ENCODE measurements at places on chromosomes 6 and 20. TPM values are rescaled to one million over a fixed set of nuclear protein-coding genes. Genes with fewer than 3 reads are reported as not detected.

ASIP gene
- not detected for total RNA-seq

LCA5 gene
- 1.0 TPM for total RNA-seq

FUT9 gene
- not detected for total RNA-seq

RBBP8NL gene
- not detected for total RNA-seq

MATN4 gene
- not detected for total RNA-seq

SUMO4 gene
- total RNA-seq: not detected

NRSN2 gene
- total RNA-seq: 55.9 TPM

OR2H1 gene
- not detected for total RNA-seq

EMILIN3 gene
- total RNA-seq: 0.54 TPM

RFX6 gene
- total RNA-seq: not detected

KIAA1755 gene
- total RNA-seq: 0.12 TPM

TRIM10 gene
- not detected for total RNA-seq

RAET1G gene
- total RNA-seq: 10.6 TPM

RHAG gene
- 0.07 TPM for total RNA-seq

GRM1 gene
- 0.04 TPM for total RNA-seq

TAF11 gene
- 19.3 TPM for total RNA-seq

BTN1A1 gene
- total RNA-seq: not detected

SIRPB1 gene
- 0.63 TPM for total RNA-seq

Data from A549 treated with DMSO at 1 μM for 4 hours (cell line).